Renal cortex interstitium (tissue), 15 donors: ENCODE measurements at places on chromosomes 6 and 20. TPM values are rescaled to one million over a fixed set of nuclear protein-coding genes. Genes with fewer than 3 reads are reported as not detected.

SULF2 gene
- 77.4 TPM for polyA plus RNA-seq

GRCh38 chr20:58665606-58666005, 14.5 kb downstream of the STX16 start:
- no peak for DNase-seq

- no peak for DNase-seq
Observed at GRCh38 chr6:13355043-13355945, 27.0 kb upstream of the TBC1D7 start.

GRCh38 chr6:6331946-6332601, 11.6 kb upstream of the F13A1 start:
- DNase-seq, result no peak

UBE2C gene
- 84.3 TPM for polyA plus RNA-seq

DNA sequence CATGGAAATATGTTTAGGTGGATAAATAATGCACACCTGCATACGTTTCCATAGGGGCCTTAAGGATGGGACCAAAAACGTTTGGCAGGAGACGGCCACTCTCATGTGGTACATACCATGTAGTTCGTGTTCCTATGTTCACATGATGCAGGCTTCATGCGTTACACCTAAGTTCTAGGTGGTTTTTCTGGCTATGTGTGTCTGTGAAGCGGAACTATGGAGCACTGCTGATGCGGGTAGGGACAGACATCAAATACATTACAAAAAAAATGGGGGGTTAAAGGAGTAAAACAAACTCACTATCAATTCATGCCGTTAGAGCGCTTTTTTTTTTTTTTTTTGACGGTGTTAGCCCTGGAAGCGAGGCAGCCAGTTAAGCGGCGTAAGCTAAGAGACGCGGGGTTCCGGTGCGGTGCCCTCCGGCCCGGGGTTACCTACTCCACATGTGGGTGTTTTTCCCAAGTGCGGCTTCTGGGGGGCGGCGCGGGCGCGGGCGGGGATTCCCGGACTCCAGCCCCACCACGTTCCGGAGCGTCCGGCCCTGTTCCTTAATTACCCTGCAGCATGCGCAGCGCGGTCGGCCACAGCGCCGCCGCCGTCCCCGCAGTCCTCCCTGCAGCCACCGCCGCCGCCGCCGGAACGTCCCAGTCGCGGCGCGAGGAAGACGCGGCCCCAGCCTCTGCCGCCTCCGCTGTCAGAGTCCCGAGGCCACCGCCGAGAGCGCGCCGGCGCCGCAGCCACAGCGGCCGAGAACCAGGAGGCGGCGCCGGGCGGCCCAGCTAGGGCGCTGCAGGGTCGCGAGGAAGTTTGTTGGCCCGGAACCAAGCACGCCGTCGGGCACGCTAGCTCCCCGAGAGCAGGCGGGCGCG, 648 bp downstream of the COL19A1 start:
- DNase-seq, result peak; percentile 62

- DNase-seq, result no peak
Observed at GRCh38 chr6:50180646-50181045, 130.9 kb upstream of the DEFB112 start.

DNA sequence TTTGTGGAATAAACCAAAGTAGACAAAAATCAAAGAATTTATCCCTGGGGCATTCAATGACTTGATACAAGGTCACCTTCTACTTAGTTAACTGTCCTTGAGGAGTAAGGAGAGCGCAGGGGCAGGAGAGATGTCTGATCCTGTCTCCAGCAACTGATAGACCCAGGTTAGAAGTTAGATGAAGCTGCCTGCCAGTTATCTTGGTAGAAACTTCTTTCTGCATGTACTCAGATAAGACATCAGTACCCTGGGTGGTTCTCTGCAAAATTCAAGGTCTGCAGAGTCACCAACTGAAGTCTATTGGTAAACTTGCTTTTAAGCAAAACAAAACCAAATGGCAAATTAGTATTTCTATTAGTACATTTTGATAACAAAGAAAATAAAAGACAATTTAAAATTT, 2.7 kb downstream of the SGK1 start:
- no peak for DNase-seq

PMEPA1 gene
- polyA plus RNA-seq, result 15.5 TPM

- no peak for DNase-seq
Observed at GRCh38 chr20:12047838-12048432, 130.2 kb downstream of the BTBD3 start.

GRCh38 chr20:50844430-50845100, 49.7 kb downstream of the BCAS4 start:
- DNase-seq, result no peak

DNA sequence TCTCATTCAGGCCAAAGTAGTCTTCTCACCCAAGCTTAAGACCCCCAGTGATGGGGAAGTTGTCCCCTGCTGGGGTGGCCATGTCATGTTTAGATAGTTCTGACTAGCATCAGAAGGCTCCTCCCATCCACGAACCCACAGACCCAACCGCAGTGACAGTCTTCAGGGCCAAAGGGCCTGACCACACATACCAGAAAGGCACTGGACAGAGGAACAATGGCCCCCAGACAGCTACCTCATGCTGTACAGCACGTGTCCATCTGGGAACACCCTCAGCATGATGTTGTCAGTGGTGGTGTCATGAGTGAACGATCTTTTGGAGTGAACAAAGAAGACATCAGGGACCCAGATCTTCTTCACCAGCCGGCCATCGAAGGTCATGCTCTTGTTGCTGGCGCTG, 46.3 kb downstream of the GABRR2 start:
- no peak for DNase-seq

PSORS1C2 gene
- not detected for polyA plus RNA-seq

- DNase-seq, result peak; percentile 45
Observed at GRCh38 chr6:44655412-44656342, 268.2 kb downstream of the CDC5L start.

RAET1E gene
- polyA plus RNA-seq, result 0.20 TPM

ULBP3 gene
- polyA plus RNA-seq, result 11.3 TPM

- DNase-seq, result no peak
Observed at GRCh38 chr6:124158024-124158423, 354.4 kb downstream of the NKAIN2 start.

- DNase-seq, result no peak
Observed at GRCh38 chr6:146857980-146858347, 259.2 kb downstream of the ADGB start.
